ENCODE measurements at places on chromosomes 7 and 10.

DNA sequence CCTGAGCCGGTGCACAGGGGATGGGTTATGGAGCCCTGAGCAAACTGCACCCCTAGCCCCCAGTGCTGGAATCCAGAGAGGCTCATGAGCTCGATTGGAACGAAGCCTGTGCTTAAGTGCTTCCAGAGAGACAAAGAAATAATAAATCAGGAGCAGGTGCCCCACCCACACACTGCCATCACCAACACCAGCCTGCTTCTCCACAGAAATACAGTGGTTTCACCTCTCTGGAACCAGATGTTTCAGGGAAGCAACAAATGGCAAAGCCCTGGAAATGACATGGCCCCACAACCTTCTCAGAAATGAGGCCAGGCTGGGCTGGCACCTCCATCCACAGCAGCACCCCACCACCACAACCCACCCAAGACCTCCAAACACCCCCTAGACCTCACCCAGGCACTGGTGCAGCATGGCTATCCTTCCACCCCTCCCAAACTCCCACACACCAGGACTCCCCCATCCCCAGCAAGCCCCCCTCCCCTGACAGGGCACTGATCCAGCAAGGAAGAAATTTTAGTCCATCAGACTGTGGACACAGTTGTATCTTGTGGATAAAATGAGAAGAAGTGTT is 4.1 kb upstream of the SLC18A3 start:
- no peak for DNase-seq

DNA sequence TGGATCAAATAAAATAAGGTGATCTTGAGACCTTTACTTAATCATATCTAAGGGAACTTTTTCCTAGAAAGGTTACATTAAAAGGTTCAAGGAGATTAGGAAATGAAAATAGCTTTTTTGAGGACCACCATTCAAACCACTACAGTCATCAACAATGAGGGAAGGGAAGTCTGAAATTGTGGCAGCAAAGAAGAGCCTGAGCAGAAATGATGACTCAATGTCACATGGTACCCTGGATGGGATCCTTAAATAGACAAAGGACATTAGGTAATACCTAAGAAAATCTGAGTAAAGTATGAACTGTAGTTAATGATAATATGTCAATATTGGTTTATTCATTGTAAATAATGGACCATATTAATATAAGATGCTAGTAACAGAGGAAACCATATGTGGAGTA is 236.0 kb downstream of the SEMA3D start:
- DNase-seq = no peak

- DNase-seq = no peak
Measured at GRCh38 chr7:50205011-50205410, 99.5 kb upstream of the IKZF1 start.

DNA sequence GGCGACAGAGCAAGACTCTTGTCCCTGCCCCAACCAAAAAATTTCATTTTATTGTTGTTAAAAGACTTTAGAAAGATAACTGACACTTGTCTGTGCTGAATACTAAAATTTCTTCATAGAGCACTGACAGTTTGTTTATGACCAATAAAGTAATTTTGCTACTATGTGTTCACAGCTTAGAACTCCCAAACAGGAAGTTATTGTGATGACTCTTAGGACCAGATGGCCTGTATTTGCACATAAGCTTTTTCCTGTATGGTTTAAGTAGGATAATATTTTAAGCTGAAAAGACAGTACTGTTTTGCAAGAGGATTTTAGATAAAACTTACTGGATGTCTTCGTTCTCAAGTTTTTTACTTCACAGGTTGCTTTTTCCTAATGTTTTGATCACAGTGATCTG is 80.7 kb downstream of the MMRN2 start:
- peak; percentile 9 for DNase-seq

Measured in BJ (cell line).